Activated T-cell treated with anti-CD3 and anti-CD28 coated beads, Interleukin-2, amount 50 U/mL, for 1 hour (primary cell): ENCODE measurements at places on chromosomes 3 and 15.
A peak's percentile ranks its signal among the peaks of the same experiment; 100 is the strongest.

GRCh38 chr15:48625126-48625525, 20.4 kb downstream of the FBN1 start:
- no peak for DNase-seq

DNA sequence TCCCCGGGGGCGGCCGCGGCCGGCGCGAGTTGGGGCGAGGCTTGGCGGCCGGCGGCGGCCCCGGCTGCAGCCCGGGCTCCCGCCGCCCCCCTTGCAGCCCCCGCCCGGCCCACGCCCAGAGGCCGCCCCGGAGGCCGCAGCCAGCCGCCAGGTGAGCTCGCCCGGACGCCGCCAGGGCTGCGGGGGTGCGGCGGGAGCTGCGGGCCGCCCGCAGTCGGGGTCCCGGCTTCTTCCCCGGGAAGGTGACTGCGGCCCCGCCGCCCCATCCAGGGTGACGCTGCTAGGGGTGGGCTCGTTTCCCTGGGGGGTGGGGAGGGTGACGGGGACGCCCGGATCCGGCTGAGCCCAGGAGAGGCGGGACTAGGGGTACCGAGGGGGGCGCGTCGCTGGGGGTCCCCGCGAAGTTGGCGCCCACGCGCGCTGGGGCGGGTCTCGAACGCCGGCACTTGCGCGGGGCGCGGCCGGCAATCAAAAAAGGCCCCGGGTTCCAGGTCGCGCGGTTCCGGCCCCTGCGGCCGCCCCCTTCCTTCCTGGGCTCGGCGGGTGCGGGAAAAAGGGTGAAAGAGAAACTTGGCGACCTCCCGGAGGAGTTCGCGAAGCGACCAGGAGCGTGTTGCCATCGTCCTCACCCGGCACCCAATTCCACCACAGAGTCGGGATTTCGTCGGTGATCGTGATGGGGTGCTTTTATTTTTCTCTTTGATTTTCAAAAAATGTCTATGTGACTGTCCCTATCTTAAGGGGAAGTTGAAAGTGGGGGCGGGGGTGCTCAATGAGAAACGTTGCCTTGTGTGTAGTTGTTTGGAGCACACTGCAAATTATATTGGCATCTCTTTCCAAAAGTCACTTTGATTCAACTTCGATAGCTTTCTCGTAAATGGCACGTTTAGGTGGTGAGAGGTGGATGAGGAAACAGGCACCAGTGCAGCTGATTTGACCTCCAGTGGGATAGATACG, 619 bp downstream of the ATXN7 start:
- peak; percentile 65 for DNase-seq

DNA sequence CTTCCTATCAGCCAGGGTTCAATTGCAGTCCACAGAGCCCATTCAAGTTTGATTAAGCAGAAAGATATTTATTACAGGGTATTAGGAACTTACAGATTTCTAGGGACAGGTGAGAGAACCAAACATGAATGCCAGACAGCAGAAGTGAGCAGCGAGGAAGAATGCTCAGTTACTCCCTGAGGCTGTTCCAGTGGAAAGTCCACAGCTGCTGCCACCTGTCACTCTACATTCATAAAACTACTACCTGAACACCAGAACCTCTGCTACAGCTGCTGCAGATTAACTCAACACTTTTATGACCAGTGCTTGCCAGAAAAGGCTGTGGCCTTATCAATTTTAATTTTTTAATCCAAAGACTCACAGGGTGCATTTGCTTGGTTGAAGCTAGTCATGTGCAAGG, 325.4 kb upstream of the ONECUT1 start:
- no peak for DNase-seq

GRCh38 chr3:43641306-43642114, 19.7 kb upstream of the ANO10 start:
- DNase-seq, result no peak

DNA sequence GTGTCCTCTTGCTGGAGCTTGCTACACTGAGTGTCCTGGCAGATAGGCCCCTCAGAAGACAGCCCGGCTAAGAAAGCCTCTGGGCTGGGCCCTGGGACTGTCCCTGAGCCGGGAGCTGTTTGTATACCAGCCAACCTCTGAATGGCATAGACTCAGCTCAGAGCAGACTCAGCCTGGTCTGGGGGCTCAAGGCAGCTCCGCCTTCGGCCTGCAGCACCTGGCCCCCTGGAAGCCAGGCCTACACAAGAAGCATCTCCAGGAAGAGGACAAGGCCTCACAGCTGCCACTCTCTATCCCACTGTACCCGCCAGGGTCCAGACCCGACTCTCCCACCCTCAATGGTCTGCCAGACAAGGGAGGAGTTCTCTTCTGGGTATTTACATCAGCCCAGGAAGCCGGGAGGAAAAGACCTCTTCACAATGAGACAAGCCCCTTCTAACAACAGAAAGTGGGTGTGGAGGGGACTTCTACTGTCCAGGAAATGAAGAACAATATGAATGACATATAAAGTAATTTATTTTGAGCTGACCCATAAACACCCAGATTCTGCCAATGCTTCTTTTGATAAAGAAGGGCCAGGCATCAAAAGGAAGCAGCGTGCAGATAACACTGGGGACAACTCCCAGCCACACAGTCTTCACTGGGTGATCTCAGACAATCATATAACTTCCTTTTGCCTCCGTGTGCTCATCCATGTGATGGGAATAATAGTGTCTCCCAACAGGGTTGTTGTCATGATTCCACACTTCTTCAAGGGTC, 110.2 kb downstream of the TPRA1 start:
- DNase-seq, result no peak

GRCh38 chr15:48718646-48719045, 73.1 kb upstream of the FBN1 start:
- DNase-seq, result no peak

GRCh38 chr3:71104121-71104541, 479.4 kb downstream of the FOXP1 start:
- DNase-seq, result no peak
